ENCODE measurements at places on chromosomes 4 and X.

DNA sequence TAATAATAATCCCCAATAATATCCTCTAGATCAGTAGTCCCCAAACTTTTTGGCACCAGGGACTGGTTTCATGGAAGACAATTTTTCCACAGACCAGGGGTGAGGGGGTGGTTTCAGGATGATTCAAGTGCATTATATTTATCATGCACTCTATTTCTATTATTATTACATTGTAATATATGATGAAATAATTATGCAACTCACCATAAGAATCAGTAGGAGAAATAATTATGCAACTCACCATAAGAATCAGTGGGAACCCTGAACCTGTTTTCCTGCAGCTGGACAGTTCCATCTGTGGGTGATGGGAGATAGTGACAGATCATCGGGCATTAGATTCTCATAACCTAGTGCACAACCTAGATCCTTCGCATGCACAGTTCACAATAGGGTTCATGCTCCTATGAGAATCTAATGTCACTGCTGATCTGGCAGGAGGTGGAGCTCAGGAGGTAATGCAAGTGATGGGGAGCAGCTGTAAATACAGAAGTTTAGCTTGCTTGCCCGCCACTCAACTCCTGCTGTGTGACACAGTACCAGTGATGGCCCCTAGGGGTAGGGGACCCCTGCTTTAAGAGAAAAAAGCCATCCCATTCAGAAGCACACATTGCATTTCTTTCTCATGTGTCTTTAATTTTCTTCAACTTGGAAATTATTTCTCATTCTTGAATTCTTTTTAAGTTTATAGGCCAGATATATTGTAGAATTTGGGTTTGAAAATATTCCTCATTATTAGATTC is 16.0 kb upstream of the SH3RF1 start:
- DNase-seq: no peak

GRCh38 chr4:39568805-39569204 is 41.6 kb upstream of the UGDH start:
- DNase-seq: no peak

- no peak for DNase-seq
Observed at GRCh38 chrX:150546711-150547153, 21.7 kb upstream of the MTM1 start.

GRCh38 chrX:97452283-97452682 is 568.6 kb downstream of the RPA4 start:
- no peak for DNase-seq

GRCh38 chr4:115865736-115866135 is 752.3 kb upstream of the NDST4 start:
- no peak for DNase-seq

GRCh38 chr4:8652181-8653078 is 59.9 kb downstream of the CPZ start:
- no peak for DNase-seq

DNA sequence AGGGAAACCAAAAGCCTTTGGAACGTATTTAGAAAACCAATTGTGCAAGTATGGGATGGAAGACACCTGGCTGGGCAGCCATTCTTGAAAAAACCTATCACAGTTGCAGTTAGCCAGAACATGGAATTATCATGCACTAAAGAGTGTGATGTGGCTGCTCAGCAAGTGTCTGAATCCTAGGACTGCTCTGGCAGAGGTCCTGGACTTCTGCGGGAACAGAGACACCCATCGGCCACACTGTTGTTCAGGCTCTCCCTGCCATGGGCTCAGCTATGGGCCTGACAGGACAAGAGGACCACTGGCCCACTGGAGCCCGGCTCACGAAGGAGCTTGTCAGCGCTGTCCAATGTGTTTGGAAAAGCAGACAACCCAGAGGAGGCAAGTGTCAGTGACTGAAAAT is 115.7 kb upstream of the GPC4 start:
- no peak for DNase-seq

GRCh38 chr4:152981842-152982241 is 45.7 kb downstream of the FHDC1 start:
- no peak for DNase-seq

DNA sequence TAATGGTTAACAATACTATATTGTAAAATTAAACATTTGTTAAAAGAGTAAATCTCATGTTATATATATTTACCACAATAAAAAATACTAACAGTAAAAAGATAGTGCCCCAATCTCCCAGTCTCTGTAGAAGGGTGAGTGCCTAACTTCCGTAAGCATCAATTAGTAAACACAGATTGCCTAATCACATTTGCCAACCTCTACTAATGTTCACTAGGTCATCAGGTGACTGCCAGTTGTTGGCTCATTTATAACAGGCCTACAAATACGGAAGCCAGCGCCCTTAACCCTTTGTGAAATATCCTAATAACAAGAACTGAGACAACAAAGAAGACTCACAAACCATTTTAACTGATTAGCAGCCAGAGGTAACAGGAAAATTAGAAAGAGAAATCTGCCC is 345.1 kb downstream of the INPP4B start:
- no peak for DNase-seq

DNA sequence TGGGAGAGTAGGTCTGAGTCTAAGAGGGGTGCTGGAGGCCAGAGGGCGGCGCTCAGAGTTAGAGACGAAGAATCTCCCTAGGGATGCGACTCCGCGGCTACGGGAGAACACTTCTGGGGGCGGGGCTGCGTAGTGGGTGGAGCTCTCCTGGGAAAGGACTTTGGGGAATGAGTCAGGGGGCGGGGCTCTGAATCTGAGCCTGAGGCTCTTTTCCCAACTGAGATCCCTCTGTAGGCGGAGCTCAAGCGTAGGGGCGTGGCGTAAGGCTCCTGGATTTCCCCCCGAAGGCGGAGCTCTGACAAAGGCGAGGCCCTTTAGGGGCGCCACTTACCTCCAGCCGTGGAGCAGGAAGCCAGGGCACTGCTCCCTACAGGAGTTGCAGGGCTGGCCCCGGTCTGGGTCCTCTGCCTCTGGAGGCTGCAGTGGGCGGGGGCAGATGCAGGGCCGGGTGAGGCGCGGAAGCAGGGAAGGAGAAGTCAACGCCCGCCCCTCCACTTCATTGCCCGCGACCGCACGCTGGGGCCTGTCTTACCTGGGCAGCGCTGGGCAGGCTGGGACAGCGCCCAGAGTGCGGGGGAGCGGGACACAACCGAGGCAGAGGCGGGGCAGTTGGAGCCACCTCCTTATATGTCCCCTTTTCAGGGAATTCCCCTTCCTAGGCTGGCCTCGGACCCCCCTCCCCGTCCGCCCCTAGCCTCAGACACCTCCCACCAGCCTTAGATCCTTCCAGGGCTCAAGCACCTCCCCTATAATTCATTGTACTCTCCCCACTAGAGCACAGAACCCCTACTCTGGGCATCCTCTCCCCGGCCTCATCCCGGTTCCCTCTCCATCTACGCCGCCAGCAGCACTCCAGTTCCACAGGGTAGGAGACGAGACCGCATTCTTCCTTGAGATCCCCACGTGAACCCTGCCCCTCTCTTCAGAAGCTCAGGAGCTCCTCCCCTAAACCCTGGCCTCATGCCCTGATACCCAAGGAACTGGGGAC is 1.6 kb downstream of the PRICKLE3 start:
- no peak for DNase-seq

- DNase-seq: no peak
Observed at GRCh38 chr4:174983128-174983750, 65.1 kb downstream of the ADAM29 start.

GRCh38 chrX:139826065-139827044 is 106.5 kb downstream of the ATP11C start:
- DNase-seq: no peak

- peak; percentile 48 for DNase-seq
Observed at GRCh38 chr4:2064276-2064991, 5.3 kb downstream of the NAT8L start.

DNA sequence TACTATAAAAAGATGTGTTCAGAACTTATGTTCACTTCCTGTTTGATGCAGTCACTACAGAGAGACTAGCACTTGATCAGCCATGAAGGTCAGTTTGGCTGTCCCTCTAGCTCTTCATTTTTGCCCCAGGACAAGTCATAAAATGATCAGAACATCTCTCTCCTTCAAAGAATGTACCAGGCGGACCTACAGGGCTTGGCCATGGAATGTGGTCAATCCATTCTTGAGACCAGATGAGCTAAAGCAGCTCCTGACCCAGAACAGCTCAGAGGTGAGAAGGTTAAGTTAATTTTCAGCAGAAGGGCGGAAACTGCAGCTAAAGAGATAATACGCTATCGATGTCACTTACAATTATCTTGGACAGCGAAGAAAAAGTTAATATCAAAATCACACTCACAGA is 49.2 kb upstream of the TAB3 start:
- no peak for DNase-seq

DNA sequence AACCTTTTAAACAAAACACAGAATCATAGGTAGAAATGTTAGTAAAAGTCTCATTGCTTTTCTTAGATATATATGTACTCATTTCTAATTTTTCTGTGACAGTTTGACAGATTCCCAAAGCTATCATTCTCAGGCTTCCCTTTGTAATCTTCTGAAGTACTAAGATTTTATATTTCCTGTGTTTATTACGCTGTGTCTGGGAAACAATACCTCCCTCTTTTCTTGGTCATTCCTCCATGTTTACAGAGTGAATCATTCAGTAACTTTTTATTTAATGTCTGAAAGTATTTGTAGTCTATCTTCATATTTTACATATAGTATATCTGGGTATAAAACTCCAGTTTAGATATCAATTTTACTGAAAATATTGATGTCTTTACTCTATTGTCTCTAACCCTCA is 1826.3 kb upstream of the IGFBP7 start:
- DNase-seq: no peak

- no peak for DNase-seq
Observed at GRCh38 chrX:113726466-113726865, 857.4 kb upstream of the HTR2C start.

GRCh38 chr4:183721207-183722081 is 62.4 kb downstream of the TRAPPC11 start:
- DNase-seq: peak; percentile 65

GRCh38 chr4:95889662-95890061 is 49.8 kb downstream of the PDHA2 start:
- no peak for DNase-seq

GRCh38 chrX:123331349-123331748 is 147.3 kb downstream of the GRIA3 start:
- no peak for DNase-seq

GRCh38 chr4:174663216-174663615 is 140.9 kb upstream of the HPGD start:
- DNase-seq: no peak

- no peak for DNase-seq
Observed at GRCh38 chrX:51257490-51257889, 75.1 kb upstream of the NUDT10 start.
